Stimulated activated CD8-positive, alpha-beta memory T cell treated with anti-CD3 and anti-CD28 coated beads, Interleukin-7, amount 100 ng/mL, for 4 hours (primary cell): ENCODE measurements at places on chromosomes 2 and 18.

DNA sequence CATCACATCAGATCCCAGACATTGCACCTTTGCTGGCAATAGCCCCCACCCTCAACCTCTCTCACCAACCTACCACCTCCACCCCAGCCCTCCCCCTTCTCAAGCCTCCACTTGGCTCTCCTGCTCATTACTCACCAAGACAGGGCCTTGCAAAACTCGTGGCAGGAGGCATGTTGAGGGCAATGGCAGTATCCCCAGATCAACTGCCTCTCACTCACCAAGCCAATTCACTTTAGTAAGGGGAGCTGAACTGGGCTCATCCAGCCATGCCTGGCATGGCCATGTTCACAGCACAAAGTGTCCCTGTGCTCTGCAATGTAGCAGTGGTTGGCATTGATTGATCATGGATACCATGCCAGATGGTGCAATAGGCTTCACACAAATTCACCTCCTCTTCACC is 46.3 kb upstream of the TEX51 start:
- no peak for DNase-seq

DNA sequence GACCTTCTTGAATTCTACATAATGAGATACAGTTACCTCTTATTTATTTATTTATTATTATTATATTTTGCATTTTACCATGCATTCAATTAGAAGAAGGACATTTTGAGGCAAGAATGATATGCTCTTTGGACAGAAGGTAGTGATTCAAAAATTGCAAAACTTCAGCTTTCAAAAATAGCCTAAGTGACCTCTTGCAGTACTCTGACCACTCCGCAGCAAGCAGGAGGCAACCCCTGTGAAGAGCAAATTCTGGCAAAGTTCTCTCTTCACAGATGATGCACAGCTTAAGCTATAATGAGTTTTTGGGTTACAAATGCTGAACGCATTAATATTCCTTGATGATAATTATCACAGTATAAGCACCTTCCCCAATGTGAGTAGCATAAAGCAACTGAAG is 170.0 kb downstream of the ZNF521 start:
- DNase-seq = no peak

DNA sequence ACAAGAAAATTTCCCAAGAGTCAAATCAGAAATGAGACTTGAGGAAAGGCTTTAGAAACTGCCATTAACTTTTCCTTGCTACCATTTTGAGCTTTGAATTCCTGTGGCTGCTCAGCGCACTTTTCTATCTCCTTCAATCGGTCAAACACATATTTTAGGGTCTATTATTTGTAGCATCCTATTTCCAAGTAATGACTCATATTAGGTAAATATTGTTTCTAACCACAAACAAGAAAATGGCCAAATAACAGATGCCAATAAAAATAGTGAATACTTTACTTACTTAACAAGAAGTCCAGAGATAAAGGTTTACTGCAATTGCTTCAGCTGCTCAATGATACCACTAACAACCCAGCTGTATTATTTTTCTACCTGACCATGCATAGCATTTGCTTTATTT is 29.7 kb upstream of the CCDC178 start:
- no peak for DNase-seq

GRCh38 chr2:237616734-237617586 is 10.4 kb upstream of the LRRFIP1 start:
- DNase-seq = no peak

- DNase-seq = no peak
These were observed 60.0 kb upstream of the PXDN start for GRCh38 chr2:1804351-1804771.
